NB4 (cell line): ENCODE measurements at places on chromosomes 1 and 21.

- no peak for DNase-seq
Measured at GRCh38 chr1:212544110-212544509, 64.5 kb upstream of the ATF3 start.

DNA sequence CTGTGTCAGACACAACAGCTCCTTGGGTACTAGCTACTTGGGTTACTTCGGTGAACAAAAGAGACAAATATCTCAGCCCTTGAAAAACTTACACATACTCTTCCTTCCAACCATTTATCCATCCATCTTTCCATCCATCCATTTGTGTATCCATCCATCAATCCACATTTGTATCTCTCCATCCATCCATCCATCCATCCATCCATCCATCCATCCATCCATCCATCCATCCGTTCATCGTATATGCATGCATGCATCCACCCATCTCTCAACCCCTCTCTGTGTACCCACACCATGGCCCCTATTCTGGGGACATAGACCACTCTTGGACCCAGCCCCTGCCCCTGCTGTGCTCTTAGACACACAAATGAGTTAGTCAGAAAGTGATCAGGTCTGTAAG is 40.2 kb downstream of the FAAH start:
- DNase-seq: no peak

- DNase-seq: peak; percentile 94
Measured at GRCh38 chr21:33078907-33079582, 9.1 kb downstream of the OLIG1 start.

DNA sequence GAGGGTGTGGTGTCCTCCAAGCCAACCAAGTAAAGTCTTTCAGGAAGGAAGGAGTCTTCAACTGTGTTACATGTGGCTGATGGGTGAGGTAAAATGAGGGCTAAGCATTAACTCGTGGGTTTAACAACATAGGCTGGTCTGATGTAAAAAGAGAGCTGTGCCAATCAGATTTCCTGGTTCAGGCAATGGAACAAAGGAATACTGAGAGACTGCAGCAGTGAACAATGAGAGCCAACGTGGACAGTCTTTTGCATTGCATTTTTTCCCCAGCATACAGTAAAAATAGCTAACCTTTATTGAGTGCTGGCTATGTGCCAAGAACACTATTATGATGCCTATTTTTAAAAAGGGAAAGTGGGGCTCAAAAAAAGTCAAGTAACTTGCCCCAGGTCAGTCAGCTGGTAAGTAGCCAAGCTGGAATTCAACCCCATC is 31.1 kb downstream of the DLGAP3 start:
- DNase-seq: no peak

GRCh38 chr1:38559446-38560165 is 300.0 kb downstream of the RRAGC start:
- peak; percentile 41 for DNase-seq

- DNase-seq: no peak
Measured at GRCh38 chr1:78950826-78951225, 55.7 kb downstream of the ADGRL4 start.

DNA sequence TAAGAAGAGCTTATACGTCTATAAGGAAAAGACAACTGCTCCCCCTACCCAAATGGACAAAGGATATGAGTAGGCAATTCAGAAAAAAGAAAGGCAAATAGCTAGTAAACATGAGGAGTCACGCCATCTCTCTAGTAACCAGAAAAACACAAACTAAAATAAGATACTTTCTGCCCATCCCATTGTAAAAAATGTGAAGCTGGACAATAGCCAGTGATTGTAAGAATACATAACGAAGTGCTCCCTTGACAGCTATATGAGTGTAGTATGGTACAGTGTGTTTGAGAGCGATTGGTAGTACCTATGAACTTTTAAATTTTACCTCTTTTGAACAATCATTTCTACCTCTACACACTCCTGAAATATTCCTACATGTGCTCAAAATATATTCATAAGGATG is 7.5 kb upstream of the GJA8 start:
- DNase-seq: no peak

DNA sequence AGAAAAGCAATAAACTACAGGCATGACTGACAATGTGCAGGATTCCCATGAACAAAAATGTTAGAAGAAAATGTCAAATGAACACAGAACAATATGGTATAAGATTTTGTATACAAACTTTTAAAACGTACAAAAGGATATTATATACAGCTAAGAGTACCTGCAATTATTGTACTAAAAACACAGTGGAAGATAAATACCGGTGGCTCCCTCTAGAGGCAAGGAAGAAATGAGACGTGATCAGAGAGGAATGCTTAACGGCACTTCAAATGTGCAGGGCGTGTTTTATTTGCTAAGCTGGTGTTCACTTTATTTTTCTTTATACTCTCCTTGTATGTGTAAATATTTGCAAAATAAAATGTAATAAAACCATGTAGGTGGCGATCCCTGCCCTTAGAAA is 191.8 kb upstream of the SAMSN1 start:
- DNase-seq: peak; percentile 80

- DNase-seq: no peak
Measured at GRCh38 chr21:36929622-36930021, 36.8 kb downstream of the HLCS start.

GRCh38 chr1:71371581-71371980 is 290.7 kb upstream of the ZRANB2 start:
- DNase-seq: no peak

- DNase-seq: no peak
Measured at GRCh38 chr1:19067182-19067911, 110.9 kb upstream of the IFFO2 start.

- no peak for DNase-seq
Measured at GRCh38 chr1:204988196-204988595, 54.8 kb upstream of the CNTN2 start.

DNA sequence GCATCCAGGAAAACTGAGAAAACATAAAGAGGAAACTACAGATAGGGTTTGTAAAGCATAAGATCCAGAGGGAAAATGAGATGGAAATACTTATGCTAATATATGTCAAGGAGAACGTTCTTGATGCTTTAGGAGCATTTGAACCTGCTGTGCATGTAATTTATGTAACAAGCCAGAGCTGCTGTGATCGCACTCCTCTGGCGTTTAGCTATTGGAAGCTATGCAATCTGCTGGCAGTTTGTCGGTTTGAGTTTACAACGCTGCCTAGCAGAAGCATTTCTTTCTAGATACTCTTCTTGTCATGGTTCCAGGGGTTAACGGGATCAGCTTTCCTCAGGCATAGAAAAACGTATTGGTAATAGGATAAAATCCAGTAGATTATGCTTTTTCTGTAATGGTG is 182.7 kb downstream of the KCNH1 start:
- DNase-seq: no peak

GRCh38 chr1:247998811-247999210 is 14.6 kb upstream of the OR2L5 start:
- no peak for DNase-seq

- no peak for DNase-seq
Measured at GRCh38 chr1:159307346-159308020, 5.3 kb downstream of the FCER1A start.

DNA sequence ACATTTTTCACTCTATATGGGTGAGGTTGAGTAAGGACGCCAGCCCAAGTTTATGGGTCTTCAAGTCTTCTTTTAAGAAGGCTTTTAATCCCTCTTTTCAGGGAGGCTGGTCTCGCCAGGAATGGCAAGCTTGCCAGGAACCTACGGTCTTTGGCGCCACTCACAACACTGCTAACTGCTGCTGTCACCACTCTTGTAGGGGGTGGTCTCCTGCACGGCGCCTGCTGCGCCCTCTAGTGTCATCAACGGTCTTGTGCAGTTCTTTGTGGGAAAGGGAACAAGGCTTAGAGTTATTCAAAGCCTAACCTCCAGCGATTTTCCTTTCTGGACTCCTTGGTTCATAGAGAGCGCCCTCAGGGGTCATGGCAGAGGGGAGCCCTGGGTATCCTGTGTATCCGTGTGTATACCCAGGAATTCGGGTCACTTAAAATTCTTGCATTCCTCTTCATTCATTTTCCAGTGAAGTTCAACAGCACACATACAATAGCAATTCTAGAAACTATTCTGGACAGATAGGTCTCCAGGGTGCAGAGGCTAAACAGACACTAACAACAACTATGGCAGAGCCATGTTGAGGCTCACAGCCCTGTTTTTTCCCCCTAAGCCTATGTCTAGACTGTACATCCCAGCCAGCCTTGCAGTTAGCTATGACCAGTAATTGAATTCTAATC is 392.8 kb upstream of the CAMK1G start:
- DNase-seq: peak; percentile 60

- no peak for DNase-seq
Measured at GRCh38 chr1:89553157-89553556, 28.5 kb downstream of the LRRC8B start.

- no peak for DNase-seq
Measured at GRCh38 chr1:159580340-159580739, 7.3 kb upstream of the APCS start.

DNA sequence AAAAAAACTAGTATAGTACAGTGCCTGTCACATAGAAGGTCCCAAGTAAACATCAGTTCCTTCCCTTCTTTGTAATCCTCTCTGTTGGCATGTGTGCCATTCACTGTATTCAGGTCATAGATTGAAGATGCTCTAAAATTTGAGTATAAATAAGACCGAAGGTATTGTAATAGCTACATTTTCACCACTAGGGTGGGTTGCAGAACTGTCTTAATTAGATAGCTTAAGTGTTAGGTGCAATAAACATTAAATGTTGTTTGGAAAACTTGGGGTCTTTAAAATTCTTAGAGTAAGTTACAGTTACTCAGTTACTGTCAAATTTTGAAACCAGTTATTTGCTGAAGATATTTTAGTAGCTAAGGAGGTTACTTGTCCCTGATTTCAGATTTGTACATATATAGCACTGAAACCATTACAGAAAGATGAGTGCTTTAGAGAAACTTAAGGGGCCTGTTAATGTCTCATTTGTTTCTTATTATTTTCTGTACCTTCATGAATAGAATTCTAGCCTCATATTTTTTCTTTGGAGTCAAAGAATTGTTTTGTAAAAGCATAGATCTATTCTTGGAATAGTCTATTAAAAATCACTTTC is 24.3 kb downstream of the PER3 start:
- peak; percentile 55 for DNase-seq

GRCh38 chr1:241202401-241202800 is 154.6 kb downstream of the RGS7 start:
- DNase-seq: no peak

DNA sequence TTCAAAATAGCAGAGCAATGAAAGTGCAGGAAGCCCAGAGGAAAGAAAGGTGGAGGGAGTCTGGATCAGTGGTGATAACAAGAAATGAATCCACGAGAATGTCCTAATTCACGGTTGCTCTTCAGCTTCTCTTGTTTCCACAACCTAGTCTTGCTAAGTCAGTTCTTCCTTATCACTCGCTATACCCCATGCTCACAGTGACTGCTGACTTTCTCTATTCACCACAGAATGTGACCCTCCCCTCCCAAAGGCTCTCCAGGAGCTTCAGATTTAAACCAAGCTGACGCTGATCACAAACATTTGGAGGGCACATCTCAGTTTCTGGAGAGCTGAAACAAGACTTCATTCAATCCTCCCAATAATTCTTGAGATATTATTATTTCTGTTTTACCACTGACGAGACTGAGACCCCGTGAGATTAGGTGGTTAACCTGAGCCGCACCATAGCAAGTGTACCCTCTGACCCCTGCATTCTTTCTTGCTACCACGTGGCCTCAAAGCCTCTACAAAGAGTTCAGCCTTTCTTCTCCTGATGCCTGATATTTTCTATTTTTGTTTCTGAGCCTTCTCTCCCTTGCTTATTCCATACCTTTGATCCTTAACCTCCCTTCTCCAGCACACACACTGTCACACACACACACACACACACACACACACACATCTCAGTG is 10.7 kb upstream of the CCN1 start:
- DNase-seq: no peak

- no peak for DNase-seq
Measured at GRCh38 chr1:166956057-166956850, 19.1 kb downstream of the ILDR2 start.

- peak; percentile 17 for DNase-seq
Measured at GRCh38 chr1:229091721-229092136, 179.2 kb upstream of the RAB4A start.

DNA sequence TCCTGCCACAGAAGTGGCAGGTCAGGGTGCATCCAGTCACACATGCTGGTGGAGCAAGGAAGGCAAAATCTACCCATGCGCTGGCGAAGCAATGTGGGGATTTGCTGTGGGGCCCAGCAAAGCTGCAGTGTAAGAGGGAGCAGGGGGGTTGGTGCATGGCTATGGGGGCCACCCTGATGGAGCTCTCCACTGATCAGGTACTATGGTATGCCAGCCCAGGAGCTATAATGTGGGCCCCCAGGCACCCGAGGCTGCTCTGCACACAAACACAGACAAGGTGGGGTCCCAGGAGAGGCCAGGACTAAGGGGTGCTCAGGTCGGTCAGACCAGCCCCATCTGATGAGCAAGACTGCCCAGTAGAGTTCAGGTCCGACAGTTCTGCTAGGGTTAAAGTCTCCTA is 213.5 kb downstream of the ZC3H11B start:
- DNase-seq: no peak

GRCh38 chr1:240575981-240576662 is 35.8 kb downstream of the GREM2 start:
- peak; percentile 47 for DNase-seq

DNA sequence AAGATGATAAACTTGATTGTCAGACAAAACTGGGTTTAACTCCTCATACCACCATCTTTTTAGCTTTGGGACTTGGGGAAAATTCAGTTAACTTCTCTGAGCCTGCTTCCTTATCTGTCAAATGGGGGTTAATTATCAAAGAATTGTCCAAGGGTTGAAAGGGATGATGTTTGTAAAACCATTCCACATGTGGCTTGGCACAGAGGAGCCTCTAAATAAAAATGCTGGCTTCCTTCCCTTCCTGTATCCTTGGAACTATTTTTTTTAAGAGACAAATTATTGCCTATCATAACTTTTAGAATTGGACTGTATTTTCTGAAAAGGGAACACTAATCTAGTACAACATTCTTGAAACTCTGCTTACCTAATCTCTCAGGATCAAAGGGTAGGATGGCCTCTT is 143.4 kb upstream of the USP24 start:
- DNase-seq: no peak

- no peak for DNase-seq
Measured at GRCh38 chr1:175808999-175809398, 65.6 kb upstream of the TNR start.

- peak; percentile 92 for DNase-seq
Measured at GRCh38 chr1:111592389-111593361, 26.9 kb upstream of the RAP1A start.

DNA sequence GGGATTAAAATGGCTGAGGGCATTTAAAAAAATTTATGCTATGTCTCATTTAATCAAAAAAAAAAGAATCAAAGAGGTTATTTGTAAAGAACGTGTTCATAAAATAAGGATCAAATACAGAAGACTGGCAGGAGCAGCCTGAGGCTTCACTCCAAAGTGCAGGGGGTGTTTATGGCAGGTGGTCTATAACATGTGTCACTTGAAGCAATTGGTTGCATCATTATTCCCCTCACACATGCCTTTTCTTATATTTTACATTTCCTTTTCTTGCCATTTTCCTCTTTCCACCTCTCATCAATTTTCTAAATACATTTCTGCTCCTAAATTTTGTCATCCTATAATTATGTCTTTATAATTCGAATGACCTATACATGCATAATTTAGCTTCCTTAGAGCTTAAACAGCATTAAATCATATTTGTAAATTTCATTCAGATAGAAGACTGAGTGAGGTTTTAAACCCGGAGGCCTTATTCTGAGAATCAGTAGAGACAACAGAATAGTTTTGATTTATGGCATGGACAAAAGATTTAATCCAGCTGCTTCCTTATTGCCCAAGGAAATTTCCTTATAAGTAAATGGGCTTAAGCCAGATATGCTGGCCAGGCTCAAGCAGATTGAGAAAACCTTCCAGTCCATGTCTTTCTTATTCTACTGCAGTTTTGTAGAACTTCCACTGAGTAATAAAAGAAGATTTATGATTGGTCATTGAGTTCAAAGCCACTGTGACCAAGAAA is 322.8 kb downstream of the TGFB2 start:
- DNase-seq: no peak
